Heart left ventricle (tissue), 16 donors: ENCODE measurements at places on chromosomes 1 and 21. TPM values are rescaled to one million over a fixed set of nuclear protein-coding genes. Genes with fewer than 3 reads are reported as not detected.

Gene ANKRD45
- total RNA-seq = not detected

Gene E2F2
- total RNA-seq = 0.40 TPM

Gene RUNX1
- 6.4 TPM for total RNA-seq

Gene KIAA1614
- total RNA-seq = 7.1 TPM

Gene MMP23B
- 49.1 TPM for total RNA-seq

Gene RNF186
- total RNA-seq = not detected

Gene ASAP3
- 86.1 TPM for total RNA-seq

Gene EPHA2
- 15.9 TPM for total RNA-seq

Gene CSF3R
- 22.7 TPM for total RNA-seq

Gene MTARC2
- total RNA-seq = 25.7 TPM

Gene OR2G6
- not detected for total RNA-seq

Gene BACE2
- 12.0 TPM for total RNA-seq

Gene RAB3GAP2
- 29.6 TPM for total RNA-seq

Gene TACSTD2
- total RNA-seq = 0.15 TPM

Gene ETV3L
- total RNA-seq = not detected

Gene LCE1A
- not detected for total RNA-seq

Gene ZYG11B
- total RNA-seq = 62.0 TPM

Gene NECTIN4
- not detected for total RNA-seq

Gene BCL2L15
- total RNA-seq = not detected

Gene KLHDC9
- total RNA-seq = 4.6 TPM

DNA sequence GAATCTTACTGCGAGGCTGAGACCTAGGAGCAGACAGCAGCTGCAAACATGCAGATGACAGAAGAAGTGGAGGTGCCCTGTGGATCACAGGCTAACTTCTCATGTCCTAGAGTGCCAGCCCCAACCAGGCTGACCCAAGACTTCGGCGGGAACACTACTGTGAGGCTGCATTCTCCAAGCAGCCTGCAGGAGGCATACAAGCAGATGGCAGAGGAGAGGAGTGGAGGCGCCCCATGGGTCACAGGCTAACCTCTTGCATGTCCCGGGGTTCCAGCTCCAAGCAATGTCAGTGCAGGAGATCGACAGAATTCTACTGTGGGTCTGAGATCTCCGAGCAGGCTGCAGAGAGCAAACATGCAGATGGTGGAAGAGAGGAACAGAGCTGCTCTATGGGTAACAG lies 98.1 kb upstream of the ZNF678 start:
- no peak for DNase-seq

GRCh38 chr1:34359411-34359810 lies 182.7 kb downstream of the C1orf94 start:
- DNase-seq = no peak

GRCh38 chr1:205938682-205939081 lies 4.6 kb downstream of the SLC26A9 start:
- DNase-seq = no peak

- DNase-seq = peak; percentile 78
Observed at GRCh38 chr1:65027666-65028358, 61.5 kb upstream of the JAK1 start.

- no peak for DNase-seq
Observed at GRCh38 chr1:174051956-174052355, 29.8 kb upstream of the RC3H1 start.

DNA sequence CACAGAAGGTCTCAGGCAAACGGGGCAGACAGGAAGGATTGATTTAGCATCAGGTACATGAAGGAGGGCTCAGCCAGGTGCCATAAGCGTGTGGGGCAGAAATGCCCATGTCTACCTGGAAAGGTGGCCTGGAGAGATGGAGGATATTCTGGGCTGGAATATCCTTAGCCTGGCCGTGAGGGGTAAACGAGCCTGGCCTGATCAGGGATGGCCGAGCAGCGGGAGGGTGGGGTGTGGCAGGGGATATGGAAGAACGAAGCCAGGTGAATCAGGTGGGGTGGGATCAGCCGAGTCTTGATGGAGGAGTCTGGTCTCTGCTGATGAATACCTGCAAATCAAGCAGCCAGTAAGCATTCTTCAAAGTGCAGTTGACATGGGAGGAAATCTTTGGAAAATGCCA lies 35.5 kb upstream of the TTC22 start:
- DNase-seq = no peak

DNA sequence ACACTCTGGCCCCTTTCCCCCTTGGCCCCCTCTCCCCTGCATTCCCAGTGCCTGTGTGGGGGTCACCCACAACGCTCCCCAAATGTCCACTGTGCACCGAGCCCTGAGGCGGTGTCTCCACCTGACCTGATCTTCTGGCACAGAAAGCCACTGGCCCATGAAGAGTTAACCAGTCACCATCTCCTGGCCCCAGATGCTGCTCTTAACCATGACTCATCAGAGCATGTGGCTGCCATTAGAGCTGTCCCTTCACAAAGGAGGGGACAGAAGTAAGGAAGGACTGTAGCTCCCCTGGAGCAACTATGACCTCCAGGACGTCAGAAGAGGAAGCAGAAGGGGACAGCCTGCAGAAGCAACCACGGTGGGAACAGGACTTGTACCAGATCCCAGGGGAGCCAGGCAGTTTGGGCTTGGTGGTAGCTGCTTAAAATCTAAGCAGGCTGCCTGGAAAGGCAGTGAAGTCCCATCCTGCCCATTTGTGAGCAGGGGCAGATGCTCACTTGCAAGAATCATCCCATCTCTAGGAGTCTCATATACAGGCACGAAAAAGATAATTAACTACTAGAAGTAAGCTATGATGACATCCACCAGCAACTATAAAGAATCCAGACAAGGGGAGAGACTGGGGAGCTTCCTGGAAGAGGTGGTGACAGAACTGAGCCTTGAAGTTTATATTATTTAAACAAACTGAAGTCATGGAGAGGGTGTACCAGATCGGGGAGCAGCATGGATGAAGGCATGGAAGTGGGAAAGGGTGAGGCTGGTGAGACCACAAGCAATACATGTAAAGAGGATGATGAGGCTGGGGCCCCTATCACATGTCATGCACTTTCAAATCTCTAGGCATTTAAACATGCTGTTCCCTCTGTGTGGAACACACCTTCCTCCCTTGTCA lies 1.1 kb upstream of the TTC39A start:
- no peak for DNase-seq

DNA sequence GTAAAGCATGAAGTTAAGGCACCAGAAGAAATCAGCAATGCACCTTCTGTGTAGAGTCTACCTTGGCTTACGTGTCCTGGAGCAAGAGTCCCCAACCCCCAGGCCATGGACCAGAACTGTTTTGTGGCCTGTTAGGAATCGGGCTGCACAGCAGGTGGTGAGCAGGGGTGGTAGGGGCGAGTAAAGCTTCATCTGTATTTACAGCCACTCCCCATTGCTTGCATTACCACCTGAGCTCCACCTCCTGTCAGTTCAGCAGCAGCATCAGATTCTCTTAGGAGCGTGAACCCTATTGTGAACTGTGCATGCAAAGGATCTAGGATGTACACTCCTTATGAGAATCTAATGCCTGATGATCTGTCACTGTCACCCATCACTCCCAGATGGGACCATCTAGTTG lies 21.5 kb downstream of the ZMYND12 start:
- DNase-seq = no peak

GRCh38 chr1:178485541-178485981 lies 11.2 kb downstream of the CLEC20A start:
- no peak for DNase-seq

DNA sequence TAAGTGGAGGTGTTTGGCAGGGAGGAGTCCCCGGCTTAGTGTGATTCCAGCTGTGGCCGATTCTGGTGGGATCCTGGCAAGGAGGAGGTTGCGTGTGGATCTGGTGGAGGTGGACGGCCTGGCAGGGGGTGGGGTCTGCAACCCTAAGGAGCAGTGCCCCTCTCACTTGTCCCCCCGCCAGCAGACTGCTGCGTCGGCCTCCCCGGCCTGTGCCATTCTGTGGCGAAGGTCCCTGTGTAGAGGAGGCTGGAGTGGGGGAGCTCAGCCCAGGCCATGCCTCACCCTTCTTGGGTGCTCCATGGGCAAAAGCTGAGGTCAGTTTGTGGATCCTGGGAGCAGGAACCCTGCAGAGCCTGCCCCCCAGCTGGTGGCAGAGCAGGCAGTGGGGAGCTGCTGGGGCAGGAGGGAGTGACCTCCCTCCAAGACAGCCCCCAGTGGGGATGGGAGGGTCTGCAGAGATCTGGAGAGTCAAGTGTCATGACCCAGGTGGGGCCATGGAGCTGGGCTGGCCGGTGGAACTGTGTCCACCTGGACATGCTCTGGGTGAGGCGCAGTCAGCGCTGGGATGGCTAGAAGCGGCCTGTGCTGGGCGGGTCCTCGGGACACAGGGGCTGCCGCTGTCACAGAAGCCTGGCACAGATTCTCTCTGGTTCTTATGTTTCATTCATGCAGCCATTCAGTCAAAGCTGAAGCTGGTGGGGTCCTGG lies 5.3 kb downstream of the MIB2 start:
- DNase-seq = peak; percentile 20

GRCh38 chr1:24586970-24587820 lies 31.3 kb downstream of the NCMAP start:
- DNase-seq = no peak

- DNase-seq = no peak
Observed at GRCh38 chr1:232538224-232538942, 91.5 kb downstream of the SIPA1L2 start.

DNA sequence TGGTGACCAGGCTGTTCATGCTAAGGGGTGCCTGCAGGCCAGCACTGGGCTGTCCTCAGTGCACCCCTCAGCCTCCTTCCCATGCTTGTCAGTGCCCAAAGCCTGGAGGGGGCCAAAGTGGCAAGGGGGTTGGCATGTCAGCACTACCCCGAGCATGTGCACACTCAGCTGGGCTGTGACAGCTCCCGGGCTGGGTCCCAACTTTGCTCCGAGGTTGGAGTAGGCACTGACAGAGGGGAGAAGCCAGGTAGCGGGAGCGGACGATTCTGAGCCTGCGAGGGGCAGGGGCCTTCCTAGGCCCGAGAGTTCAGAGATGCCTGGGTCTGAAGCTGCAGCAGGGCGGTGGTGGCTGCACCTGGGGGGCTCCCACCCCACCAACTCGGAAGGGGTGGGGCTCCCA lies 119.0 kb downstream of the MAST2 start:
- peak; percentile 88 for DNase-seq

- no peak for DNase-seq
Observed at GRCh38 chr1:200729863-200730262, 8.8 kb upstream of the CAMSAP2 start.

DNA sequence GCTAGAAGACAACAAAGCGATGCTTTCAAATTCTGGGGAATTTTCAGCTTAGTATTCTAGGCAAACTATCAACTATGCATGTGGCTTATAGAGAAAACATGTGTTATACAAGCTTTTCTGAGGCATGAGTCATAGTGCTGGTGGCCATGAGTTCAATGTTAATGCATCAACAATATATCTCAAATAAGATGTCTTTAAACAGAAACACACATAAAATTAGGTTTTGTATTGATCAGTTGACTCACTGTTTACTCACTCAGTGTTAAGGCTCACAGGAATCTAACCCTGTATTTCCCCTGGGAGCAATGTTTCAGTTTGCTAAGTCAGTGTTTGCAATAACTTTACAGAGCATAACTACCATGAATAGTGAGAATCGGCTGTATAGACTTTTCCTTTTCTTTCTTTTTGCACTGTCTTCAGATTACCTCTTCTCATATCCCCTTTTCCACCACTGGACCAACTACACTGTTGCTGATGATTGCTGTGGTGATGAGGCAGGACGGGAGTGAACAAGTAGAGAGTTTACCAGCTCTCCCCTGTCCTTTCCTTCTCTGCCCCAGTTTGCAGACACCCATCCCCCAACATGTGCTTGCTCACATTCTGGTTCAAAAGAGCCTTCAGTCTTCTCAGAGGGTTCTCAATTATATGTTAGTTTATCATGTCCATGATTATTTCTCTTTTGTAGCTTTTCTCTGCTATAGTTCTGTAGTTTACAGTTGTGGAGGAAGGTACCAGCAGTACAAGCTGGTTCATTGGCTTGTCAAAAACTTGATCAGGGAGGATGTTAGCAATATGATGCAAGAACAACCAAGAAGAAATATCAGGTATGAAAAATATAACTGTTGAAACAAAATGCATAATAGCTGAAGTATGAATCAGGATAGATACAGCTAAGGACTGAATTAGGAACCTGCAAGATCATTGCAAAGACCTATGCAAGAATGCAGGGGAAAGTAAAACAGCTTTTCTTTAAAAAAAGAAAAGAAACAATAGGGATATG lies 23.9 kb downstream of the CD2 start:
- DNase-seq = no peak

- no peak for DNase-seq
Observed at GRCh38 chr1:154557248-154557938, 1.1 kb downstream of the UBE2Q1 start.

- no peak for DNase-seq
Observed at GRCh38 chr1:6001992-6002576, 9.9 kb upstream of the NPHP4 start.

- DNase-seq = no peak
Observed at GRCh38 chr1:28864695-28865094, 49.7 kb upstream of the EPB41 start.

- DNase-seq = no peak
Observed at GRCh38 chr21:20902511-20902910, 95.7 kb upstream of the NCAM2 start.

GRCh38 chr1:114022877-114023276 lies 43.6 kb downstream of the OLFML3 start:
- DNase-seq = no peak

- DNase-seq = no peak
Observed at GRCh38 chr21:17545007-17545406, 32.2 kb downstream of the CXADR start.

GRCh38 chr1:231557898-231558707 lies 29.6 kb downstream of the TSNAX start:
- peak; percentile 23 for DNase-seq

GRCh38 chr1:25813734-25814471 lies 5.9 kb upstream of the MTFR1L start:
- no peak for DNase-seq

- DNase-seq = peak; percentile 85
Observed at GRCh38 chr1:23838401-23838866, 13.2 kb upstream of the HMGCL start.
